ENCODE measurements at places on chromosomes 3 and 15. TPM values are rescaled to one million over a fixed set of nuclear protein-coding genes. Genes with fewer than 3 reads are reported as not detected.

DNA sequence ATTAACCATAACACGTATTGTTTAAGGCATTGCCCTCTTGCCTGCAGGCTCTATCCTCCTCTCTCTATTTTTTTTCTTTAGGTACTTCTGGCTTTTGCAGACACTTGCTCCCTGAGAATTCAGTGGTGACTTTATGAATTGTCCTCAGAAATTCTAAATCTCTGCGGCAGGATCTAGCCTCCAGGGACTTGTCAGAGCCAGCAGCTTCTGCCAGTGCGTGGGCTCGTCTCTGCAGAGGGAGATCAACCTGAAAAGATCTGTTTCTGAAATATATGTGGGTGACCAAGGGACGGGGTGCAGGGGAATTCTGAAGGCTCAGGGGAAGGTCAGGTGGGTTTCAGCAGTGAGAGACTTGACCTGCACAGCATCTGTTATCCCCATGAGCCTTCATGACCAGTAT, 326.1 kb upstream of the LRRFIP2 start:
- H3K27me3 ChIP-seq: no peaks in the 10 kb centered on the region
- no peaks in the 10 kb centered on the region for H3K4me1 ChIP-seq
- DNase-seq: no peak
- no peaks in the 10 kb centered on the region for H3K36me3 ChIP-seq
- H3K27ac ChIP-seq: no peak overlapping the region

UCN2 gene
- not detected for total RNA-seq

RHCG gene
- not detected for total RNA-seq

- DNase-seq: no peak
- H3K36me3 ChIP-seq: no peaks in the 10 kb centered on the region
- no peak overlapping the region for H3K27ac ChIP-seq
- peaks cover 2% of the 10 kb centered on the region for H3K4me1 ChIP-seq
- no peak overlapping the region for H3K4me3 ChIP-seq
Observed at GRCh38 chr15:99247062-99247461, 2.3 kb downstream of the TTC23 start.

BLM gene
- total RNA-seq: 31.4 TPM

SEC11A gene
- total RNA-seq: 38.8 TPM

GRCh38 chr3:50172626-50173220, 17.6 kb downstream of the SEMA3F start:
- DNase-seq: no peak
- H3K36me3 ChIP-seq: peaks cover 37% of the 10 kb centered on the region

ZBBX gene
- total RNA-seq: 3.4 TPM

PRTG gene
- 50.6 TPM for total RNA-seq

- no peak for DNase-seq
- no peak overlapping the region for H3K27ac ChIP-seq
- H3K27me3 ChIP-seq: no peaks in the 10 kb centered on the region
- no peak overlapping the region for H3K4me3 ChIP-seq
- no peaks in the 10 kb centered on the region for H3K4me1 ChIP-seq
Observed at GRCh38 chr3:34727700-34728099, 911.6 kb upstream of the ARPP21 start.

GRCh38 chr3:185843126-185843525, 18.3 kb upstream of the IGF2BP2 start:
- no peak for DNase-seq
- H3K27ac ChIP-seq: no peak overlapping the region
- H3K4me3 ChIP-seq: no peak overlapping the region
- H3K36me3 ChIP-seq: no peaks in the 10 kb centered on the region

Measured in upper lobe of left lung (tissue), 6 donors.